ENCODE measurements at places on chromosomes 6 and 20.

GRCh38 chr6:43635387-43636307, at the start of gene MAD2L1BP:
MAD2L1BP (plus strand) TSS chr6:43635840; CDS start chr6:43635876, 36 bp downstream.
- peak; percentile 85 for DNase-seq

- DNase-seq = no peak
Observed at GRCh38 chr6:14276071-14276470, 158.5 kb downstream of the CD83 start.

- DNase-seq = no peak
Observed at GRCh38 chr6:71038711-71039344, 82.0 kb upstream of the B3GAT2 start.

DNA sequence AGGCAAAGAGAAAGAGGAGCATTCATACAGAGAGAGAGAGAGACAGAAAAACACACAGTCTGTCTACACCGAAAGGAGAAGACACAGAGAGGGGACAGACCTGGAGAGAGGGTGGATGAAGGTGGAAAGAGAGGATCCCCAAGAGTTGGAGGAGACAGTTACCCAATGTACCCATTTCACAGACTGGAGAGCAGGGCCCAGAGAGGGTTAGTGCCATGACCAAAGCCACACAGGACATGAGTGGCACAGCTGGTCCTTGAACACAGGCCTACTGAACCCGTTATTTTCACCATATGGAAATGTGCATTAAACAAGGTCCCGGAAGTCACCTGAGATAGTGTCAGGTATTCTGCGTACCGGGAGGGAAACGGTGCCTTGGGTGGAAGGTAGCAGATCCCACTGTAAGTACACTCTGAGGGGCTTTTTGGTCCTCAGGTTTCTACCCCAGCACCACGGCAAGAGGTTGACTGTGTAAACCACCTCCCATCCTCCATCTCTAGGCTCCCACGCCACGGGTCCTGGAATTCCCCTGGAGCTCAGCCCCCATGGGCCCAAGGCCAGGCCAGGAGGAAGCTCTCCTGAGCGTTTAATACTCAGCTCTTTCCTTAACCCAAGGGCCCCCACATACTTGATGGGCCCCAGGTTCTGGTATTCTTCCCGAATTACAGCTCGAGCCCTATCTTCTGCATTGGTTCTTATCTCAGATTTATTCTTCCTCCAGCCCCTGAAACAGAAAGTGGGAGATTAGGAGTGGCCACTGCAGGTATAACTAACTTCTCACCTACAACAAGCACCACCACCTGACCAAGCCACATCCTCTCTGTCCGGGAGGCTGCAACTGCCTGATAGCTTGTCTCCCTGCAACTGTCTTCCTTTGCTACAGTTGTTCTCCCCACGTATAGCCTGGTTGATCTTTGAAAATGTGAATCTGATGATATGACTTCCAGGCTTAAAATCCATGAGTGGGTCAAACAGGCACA, 38.4 kb upstream of the OCSTAMP start:
- DNase-seq = no peak

GRCh38 chr6:129901910-129902309, 40.8 kb upstream of the TMEM244 start:
- DNase-seq = no peak

- no peak for DNase-seq
Observed at GRCh38 chr20:22823119-22823518, 212.0 kb upstream of the SSTR4 start.

DNA sequence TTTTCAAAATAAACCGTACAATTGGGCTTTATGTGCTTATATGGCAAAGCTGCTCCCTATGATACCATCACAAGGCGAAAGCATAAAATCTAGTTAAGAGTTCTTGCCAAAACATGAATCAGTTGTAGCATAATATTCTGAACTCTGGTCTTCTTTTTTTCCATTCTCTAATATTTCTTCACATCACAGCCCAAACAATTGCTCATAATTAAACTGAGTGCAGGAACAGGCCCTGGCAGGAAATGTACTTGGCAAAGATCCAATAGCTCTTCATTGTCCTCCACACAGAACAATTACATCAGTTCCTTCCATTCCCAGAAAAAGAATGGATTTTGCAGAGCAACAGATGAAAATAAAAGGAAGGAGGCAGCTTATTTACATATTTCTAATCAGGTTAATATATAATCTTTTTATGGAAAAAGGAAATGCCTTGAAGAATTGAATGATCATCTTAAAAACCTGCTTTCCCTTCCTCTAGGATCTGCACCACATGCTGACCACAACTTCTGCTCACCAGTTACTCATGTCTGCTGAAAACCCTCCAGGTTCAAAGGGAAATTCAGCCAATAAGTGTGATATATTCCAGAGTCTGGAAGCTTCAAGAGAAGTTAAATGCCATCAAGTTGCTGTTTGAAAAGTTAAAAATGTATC, 123.3 kb upstream of the COL21A1 start:
- no peak for DNase-seq

Measured in stimulated activated CD4-positive, alpha-beta T cell treated with anti-CD3 and anti-CD28 coated beads, Interleukin-4, amount 100 ng/mL, for 48 hours (primary cell).